ENCODE measurements at places on chromosomes 4 and X.

GRCh38 chr4:107423677-107424405 is 296.2 kb downstream of the PAPSS1 start:
- DNase-seq, result peak; percentile 7

DNA sequence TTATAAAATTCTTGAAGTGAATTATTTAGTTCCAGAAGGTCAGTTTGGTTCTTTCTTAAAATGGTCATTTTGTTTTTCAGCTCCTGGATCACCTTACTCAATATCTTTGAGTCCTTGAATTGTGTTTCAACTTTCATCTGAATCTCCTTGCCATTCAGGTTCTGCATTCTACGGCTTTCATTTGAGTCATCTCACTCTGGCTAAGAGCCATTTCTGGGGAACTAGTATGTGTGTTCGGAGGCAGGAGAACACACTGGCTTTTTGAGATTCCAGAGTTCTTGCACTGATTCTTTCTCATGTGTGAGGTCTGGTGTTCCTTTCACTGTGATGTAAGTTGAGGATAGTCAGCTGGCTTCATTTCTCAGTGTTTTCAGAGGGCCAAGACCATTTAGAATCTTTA is 708.4 kb upstream of the FRG1 start:
- DNase-seq, result no peak

DNA sequence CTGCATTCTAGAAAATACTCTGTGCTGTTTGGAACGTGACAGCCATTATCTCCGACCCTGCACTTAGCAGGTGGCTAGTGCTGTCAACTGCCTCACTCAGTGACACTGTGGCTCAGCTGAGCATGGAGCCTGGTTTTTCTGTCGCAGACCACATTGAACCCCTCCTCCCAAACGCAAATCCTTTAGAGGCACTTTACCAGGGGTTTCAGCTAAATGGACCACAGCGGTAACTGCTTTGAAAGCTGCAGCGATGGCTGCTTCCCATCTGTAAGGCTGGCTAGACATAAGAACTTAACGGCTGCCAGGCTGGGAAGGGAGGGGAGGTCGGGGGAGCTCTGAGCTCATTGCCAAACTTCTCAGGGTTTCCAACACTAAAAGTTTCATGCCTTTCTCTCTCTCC is 8.1 kb downstream of the SLC34A2 start:
- no peak for DNase-seq

DNA sequence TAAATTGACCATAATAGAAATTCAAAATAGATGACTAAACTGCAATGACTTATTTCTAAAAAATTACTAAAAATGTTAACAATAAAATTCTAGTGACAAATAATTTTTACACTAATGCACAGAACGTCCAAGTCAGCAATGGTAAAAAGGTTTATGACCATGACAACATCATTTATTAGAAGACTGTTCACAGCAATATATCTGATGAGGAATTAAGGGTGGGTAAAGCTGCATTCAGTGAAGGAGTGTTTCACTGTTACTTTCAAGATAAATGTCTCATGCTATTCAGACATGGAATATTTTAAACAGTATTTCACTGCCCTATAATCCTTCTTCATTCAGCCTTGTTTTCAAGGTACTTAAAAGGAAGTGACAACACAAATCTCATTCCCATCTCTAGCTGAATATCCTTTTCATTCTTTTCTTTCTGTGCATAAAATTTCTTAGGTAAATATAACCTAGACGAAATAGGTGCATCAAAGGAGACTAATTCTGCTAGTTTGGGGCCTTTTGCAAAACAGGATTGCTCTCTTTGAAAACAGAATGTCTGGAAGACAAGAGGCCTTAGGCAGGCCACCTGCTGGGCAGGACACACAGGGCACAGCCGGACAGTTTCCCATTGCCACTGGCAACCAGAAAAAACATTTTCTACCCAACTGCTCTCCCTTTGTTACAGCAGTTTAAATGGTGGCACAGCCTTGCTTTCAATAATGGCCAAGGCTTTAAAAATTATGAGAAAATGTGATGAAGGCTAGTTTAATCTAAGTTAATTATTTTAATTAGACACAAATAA is 600.3 kb downstream of the SPRY1 start:
- no peak for DNase-seq

All from NCI-H1105 treated with DMSO at 0.1 percent for 48 hours (cell line).